ENCODE measurements at places on chromosomes 2 and 18.

DNA sequence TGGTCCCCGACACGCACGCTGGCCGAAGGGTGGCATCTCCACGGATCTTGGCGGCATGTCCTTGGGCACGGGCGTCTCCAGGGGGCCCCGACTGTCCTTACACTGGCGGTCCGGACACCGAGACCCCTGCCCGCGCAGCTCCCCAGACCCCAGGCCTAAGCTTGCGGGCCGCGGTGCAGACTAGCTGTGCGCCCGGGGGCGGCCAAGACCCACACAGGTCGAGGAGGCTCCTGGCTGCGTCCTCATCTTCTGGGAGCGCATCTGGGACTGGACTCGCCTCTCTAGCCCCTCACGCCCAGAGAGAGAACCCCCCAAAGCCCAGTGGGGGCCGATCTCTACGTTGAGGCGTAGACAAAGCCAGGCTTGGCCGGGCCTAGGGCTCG lies 475 bp upstream of the TWIST2 start:
- no peak for DNase-seq

DNA sequence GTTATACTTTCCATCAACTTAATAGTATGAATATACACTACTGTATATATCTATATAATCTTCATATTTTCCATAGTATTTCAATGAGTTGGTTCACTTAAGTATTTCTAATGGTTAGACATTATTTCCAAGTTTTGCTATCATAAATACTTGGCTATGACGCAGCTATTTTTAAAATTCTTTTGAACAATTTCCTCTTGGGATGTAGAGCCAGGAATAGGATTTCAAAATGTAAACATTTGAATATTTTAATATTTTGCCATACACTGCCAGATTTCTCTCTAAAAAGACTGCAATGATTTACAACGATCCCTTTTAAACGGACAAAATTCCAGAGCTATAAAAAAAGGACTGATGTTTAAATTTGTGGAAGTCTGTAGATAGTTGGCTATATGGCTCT lies 95.6 kb downstream of the NUP35 start:
- no peak for DNase-seq

DNA sequence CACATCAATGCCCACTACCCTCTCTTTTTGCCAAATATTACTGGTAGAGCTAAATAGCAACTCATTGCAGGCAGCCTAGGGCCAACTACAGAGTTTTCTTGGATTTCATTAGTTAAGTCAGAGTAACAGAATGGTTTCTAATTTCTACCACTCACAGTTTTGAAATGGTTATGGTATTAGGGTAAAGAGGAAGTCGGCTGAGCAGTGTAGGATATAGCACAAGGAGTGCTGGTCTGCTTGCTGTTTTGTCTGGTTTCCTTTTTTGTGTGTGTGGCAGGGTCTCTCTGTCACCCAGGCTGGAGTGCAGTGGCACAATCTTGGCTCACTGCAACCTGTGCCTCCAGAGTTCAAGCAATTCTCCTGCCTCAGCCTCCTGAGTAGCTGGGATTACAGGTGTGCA lies 289.2 kb upstream of the CCDC68 start:
- DNase-seq: no peak

GRCh38 chr2:119480718-119481142 lies 43.6 kb downstream of the SCTR start:
- DNase-seq: no peak

GRCh38 chr2:148764815-148765214 lies 110.2 kb upstream of the KIF5C start:
- no peak for DNase-seq

GRCh38 chr2:30179536-30179935 lies 32.7 kb downstream of the YPEL5 start:
- DNase-seq: no peak

- no peak for DNase-seq
Measured at GRCh38 chr2:140990416-140990815, 1140.4 kb downstream of the LRP1B start.

- no peak for DNase-seq
Measured at GRCh38 chr2:209495855-209496585, 72.2 kb downstream of the MAP2 start.

- DNase-seq: no peak
Measured at GRCh38 chr2:238946318-238947242, 98.7 kb downstream of the TWIST2 start.

DNA sequence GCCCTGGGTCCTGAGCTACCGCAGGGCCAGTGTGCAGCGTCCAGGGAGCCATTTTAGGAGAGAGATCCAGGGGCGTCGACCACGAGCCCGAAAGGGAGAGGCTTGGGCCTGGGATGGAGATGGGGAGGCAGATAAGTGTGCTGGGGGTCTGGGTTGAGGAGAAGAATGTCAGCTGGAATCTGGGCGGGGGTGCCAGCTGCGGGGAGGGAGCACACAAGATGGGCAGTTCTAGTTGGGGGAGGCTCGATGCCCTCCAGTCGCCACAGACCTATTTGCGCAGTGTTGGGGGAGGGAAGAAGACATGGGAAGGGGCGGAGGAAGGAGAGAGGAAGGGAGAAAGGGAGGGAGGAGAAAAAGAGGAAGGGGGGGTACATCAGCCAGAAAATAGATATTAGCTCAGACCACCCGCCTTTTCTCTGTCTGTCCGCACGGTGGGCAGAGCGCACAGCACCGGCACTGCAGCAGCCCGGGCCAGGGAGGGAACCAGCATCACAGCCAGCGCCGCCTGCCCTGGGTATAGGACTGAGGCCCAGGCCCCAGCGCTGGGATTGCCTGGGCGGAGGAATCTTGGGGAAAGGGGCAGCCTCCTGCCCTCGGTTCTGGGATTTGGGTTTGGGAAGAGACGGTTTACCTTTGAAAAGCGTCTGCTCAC lies 1.9 kb upstream of the HOXD11 start:
- DNase-seq: no peak

DNA sequence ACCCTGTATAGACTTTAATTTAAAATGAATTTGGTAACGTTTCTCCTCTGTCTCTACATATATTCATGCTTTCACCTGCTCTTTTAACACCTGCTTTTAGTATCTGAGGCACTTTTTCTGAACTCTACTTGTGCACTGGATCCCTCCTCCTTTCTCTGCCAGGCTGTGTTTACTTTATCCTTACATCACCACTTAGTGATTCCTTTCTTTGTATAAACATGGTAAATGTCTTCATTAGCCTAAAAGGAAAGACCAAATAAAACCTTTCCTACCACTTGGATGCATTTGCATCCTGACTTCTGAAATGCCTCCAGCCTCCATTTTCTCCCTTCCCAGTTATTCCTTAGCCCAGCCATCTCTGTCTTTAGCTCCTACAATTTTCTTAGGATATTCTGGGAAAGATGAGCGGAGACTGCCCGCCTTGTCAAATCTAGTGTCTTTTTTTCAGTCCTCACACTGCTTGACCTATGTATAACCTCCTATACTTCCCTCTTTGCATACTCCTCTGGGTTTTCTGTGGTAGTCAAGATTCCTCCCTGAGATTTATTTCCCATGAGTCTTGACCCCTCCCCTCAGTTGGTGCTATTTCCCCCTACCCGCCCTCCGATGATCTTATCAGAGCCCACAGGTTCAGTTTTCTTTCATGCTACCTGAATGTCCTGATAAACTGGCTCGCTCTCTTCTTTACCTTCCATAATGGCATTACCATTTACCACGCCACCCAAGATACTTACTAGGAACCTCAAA lies 44.8 kb downstream of the REL start:
- DNase-seq: no peak

- no peak for DNase-seq
Measured at GRCh38 chr2:201040867-201041628, 30.4 kb downstream of the HYCC2 start.
